HAP-1 (cell line): ENCODE measurements at places on chromosomes 6 and 20.
A peak's percentile ranks its signal among the peaks of the same experiment; 100 is the strongest.

DNA sequence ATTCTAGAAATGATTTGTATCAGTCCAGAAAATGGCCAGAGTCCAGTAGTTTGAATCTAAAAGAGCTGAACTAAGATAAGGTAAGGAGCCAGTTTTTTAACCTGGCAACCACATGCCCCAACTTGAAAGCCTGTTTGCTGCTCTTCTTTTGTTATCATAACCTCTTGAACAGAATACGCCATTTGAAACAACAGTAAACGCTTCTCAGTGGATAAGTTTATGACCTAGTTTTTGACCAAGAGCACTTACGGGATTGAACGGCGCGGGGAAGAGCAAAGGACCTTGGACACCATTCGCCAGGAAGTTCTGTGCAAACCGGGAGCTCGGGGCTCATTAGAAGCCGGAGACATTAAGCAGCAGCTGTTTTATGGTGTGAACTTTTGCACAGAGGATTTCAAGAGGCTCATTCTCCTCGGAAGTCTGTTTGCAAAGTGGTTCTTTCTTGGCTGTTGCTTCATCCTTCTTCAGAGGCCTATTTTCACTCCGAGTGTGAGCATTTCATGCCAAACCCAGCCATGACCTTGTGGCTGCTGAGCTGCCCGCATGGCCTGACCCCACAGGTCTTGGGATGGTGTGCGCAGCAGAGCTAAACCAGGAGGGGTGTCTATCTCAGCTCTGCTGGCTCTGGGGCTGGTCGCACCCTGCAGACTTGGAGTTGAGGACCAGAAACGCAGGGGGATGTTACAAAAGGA is 215.1 kb downstream of the SOX4 start:
- no peak for DNase-seq

DNA sequence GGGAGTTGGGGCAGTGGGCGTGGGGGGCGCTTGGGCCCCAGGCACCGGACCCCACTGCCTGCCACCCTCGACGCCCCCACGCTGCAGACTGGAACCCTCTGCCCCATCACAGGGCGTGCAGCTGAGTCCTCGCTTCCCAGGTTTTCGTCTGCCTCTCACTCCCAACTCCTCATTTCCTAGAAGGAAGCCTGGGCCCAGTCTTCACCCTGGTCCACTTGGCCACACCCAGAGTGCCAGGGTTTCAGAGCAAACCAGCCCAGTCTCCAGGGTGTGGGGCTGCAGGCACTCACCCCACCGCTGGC is 30.3 kb downstream of the FRMD1 start:
- DNase-seq: no peak

DNA sequence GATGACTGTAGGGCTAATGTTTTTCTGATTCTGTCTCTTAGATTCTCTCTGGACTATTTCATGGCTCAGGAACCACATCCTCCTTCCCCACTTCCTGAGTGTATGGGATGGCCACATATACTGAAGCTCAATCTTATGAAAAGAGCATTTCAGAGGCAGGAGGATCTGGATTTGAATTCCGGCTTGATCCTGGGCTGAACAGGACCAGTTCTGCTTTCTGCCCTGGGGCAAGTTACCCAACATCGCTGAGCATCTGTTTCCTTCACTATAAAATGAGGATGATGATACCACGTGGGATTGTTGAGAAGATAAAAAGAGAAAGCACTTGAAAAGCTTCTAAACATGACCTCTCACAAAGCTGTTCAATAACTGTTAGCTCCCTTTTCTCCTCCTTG is 168.4 kb upstream of the TNFAIP3 start:
- DNase-seq: no peak

DNA sequence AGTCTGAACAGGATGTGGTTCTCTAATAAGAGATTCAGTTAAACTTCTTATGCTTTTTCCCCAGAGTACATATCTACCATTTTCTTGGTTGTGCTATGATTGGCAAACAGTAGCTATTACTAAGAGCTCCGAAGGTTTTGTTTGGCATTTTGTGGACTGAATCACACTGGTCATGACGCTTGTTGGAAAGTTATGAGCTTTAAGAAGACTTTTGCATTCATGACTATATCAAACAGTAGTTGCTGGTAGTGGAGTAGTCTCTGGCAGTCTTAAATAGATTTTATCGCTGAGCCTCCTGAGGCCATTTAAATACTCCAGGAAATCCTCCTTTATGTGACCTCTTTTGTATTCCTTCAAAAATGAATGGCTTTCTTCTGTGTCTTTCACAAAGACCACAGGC is 40.8 kb downstream of the CCDC170 start:
- DNase-seq: peak; percentile 78

- DNase-seq: no peak
Observed at GRCh38 chr20:58019027-58019849, 209.2 kb downstream of the ANKRD60 start.

- no peak for DNase-seq
Observed at GRCh38 chr20:62353289-62354030, 13.7 kb downstream of the LAMA5 start.

DNA sequence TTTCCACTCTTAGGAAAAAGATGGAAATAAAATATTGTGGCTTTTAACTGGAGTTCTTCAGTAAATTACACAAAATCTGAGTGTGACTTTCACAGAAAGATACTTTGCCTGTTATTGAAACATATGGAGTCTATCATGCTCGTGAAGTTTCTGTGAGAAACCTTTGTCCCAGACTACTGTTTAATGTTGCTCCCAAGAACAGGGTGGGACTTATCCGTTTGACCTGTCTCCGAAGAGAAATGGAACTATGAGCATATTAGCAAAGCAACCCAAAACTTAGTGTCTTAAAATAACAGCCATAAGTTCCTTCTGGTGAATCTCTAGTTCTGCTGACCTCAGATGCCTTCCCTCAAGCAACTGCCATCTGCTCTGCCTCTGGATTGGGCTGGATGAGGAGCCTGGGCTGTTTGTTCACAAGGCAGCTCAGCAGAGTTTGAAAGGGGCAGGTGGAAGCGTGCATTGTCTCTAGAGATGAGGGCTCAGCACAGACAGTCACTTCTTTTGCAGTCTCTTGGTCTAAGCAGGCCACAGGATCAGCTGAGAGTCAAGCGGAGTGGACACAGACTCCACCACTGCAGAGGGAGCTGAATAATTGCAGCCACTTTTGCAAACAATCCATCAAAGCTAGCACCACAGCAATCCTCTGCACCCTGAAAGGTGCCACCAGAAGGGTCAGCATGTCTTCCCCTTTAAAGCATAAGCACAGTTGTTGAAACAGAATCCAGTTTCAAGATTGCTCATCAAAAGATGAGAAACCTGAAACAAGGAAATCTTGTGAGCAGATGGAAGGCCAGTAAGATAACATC is 52.8 kb downstream of the MYB start:
- no peak for DNase-seq

GRCh38 chr20:17617212-17617867 is 47.5 kb downstream of the DSTN start:
- peak; percentile 23 for DNase-seq

DNA sequence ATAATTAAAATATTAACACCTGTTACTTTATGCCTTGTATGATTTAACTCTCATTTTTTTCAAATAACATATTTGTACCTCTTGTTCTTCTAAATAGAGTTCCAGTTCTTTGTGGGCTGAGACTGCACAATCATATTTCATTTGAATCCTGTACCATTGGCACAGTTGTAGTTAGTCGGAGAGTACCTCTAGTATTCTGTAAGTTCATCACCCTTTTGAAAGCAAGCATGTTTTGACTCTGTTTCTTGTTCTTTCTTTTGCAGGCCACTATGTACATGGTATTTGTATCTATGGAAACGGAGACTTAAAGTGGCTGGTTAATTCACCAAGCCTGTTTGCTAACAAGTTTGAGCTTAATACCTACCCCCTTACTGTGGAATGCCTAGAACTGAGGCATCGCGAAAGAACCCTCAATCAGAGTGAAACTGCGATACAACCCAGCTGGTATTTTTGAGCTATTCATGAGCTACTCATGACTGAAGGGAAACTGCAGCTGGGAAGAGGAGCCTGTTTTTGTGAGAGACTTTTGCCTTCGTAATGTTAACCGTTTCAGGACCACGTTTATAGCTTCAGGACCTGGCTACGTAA is 68.2 kb downstream of the C6orf52 start:
- no peak for DNase-seq

- no peak for DNase-seq
Observed at GRCh38 chr6:40146902-40147301, 212.6 kb upstream of the MOCS1 start.

- DNase-seq: no peak
Observed at GRCh38 chr20:62551407-62552323, 75.9 kb upstream of the GATA5 start.

GRCh38 chr6:156579564-156579963 is 197.6 kb upstream of the ARID1B start:
- no peak for DNase-seq

DNA sequence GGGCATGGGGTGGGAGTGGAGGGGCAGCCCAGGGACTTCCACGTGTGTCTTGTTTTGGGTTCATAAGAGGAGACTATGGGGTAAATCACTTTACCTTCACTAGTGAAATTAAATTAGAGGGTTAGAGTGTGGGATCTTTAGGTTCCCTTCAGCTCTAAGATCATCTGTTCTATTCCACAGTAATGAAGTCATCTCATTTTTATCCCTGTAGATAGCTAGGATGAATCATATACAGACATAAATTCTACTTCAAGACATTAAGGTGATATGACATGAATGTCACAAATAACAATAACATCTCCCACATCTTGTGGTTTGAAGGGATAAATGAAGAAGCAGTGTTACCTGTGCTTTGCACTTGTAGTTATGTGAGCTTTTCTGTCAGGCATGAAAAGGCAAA is 83.8 kb downstream of the ELOVL4 start:
- no peak for DNase-seq

- no peak for DNase-seq
Observed at GRCh38 chr20:57023007-57023406, 243.4 kb downstream of the BMP7 start.

DNA sequence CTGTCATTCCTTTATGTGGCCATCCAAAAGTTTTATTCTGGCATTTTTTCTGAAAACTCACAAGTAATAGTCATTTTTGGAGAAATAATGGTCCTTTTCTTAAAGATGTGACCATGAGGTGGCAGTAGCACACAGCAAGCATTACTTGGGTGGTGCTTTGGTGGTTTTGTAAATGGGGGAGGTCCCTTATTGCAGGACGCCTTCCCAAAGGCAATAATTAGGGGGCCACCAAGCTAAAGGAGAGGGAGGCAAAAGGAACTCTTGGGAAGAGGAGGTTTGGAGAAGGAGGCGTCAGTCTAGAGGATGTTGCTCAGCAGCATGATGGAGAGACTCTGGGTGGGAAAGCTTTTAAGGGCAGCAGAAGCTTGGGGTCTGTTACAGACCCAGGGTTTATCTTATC is 422.6 kb upstream of the MMS22L start:
- peak; percentile 35 for DNase-seq

DNA sequence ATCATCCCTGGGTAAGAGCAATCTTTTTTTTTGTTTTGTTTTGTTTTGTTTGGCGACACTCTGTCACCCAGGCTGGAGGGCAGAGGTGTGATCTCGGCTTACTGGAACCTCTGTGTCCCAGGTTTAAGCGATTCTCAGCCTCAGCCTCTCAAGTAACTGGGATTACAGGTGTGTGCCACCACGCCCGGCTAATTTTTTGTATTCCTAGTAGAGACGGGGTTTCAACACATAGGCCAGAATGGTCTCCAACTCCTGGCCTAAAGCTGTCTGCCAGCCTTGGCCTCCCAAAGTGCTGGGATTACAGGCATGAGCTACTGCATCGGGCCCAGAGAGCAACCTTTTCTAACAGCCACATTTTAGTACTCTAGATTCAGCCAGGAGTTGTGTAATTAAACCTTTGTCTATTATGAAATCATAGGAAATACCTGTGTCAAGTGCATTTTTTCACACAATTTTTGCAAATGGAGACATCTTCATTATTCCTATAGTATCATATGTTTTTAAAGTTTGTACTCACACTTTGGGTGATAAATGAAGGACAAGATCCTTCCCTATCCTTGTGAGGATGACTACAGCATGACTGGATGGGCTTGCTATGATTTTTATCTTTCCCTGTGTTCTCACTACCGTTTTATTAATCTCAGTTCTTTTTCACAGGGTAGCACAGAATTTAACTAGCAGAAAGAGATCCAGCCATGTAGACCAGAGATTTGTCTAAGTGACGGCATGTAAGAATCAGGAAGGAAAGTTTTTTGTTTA is 82.6 kb downstream of the OR2B2 start:
- DNase-seq: no peak

- DNase-seq: no peak
Observed at GRCh38 chr20:47925593-47925992, 140.3 kb upstream of the SULF2 start.
